ENCODE measurements at places on chromosomes 12 and 14.

DNA sequence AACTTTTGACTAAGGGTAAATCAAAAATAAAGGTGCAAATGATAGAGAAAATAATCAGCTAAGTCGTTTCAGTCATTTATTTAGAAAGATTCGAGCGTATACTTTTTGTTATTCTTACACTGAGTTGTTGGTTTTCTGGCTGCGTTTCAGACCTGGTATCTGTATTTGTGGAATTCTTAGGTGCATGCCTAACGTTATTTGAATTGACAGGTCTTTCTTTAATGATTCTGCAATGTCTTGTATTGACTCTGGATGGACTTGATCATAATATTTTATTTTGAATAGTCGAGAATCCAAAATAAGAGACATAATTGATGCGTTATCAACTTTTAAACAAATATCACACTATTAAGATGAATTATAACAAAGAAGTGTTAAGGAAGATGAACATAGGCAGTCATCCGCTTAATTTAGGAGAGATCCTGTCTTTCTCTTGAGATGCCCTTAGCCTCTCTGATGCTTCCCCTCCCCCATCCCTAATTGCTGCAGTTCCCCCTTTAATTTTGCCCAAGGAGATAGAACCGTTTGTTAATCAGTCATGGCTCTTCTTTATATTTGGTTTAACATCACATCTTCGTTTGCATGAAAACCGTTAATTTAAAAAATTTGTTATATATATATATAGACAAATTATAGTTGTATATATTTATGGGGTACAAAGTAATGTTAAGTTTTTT, 1.8 kb downstream of the ALX1 start:
- DNase-seq, result no peak

DNA sequence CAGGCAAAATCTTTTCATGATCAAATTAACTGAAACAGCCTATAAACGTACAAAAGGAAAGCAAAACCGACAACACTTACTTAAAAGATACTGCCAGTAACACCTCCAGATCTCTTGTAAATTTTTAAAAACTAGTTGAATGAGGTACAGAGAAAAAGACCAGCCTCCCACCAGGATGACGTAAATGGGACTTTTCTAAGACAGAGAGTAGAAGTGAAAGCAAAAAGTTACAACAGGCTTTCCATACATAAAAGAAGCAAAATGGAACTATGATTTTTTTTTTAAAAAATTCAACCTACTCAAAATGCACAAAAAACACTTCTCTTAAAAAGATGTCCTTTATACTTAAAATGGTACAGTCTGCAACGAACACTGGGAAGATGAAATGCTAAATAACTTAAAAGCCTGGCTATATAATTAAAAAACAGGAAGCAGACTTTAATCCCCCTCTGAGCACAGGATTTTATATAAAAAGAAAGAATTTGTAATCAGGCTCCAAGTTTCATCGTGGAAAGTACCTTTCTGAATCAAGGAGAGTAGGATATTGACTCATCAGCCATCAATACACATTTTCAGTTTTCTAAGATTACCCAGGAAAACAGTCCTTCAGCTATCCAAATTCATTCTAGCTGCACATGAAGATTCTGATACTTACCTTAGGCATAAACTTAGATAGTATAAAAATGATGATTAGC, 14.2 kb upstream of the MYO1A start:
- DNase-seq, result no peak

DNA sequence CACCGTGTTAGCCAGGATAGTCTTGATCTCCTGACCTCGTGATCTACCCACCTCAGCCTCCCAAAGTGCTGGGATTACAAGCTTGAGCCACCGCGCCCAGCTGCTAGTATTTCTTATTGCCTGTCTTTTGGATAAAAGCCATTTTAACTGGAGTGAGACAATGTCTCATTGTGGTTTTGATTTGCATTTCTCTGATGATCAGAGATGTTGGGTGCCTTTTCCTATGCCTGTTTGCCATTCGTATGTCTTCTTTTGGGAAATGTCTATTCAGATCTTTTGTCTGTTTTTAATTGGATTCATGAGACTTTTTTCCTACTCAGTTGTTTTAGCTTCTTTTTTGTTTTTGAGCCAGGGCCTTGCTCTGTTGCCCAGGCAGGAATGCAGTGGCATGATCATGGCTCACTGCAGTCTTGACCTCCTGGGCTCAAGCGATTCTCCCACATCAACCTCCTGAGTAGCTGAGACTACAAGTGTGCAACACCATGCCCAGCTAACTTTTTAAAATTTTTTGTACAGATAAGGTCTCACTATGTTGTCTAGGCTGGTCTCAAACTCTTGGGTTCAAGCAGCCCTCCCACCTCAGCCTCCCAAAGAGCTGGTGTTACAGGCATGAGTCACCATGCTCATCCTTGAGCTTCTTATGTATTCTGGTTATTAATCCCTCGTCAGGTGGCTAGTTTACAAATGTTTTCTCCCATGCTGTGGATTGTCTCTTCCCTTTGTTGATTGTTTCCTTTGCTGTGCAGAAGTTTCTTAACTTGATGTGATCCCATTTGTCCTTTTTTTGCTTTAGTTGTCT, 65.9 kb downstream of the ACACB start:
- peak; percentile 53 for DNase-seq

- DNase-seq, result no peak
Measured at GRCh38 chr14:68343534-68344118, 449.2 kb downstream of the ZFP36L1 start.

DNA sequence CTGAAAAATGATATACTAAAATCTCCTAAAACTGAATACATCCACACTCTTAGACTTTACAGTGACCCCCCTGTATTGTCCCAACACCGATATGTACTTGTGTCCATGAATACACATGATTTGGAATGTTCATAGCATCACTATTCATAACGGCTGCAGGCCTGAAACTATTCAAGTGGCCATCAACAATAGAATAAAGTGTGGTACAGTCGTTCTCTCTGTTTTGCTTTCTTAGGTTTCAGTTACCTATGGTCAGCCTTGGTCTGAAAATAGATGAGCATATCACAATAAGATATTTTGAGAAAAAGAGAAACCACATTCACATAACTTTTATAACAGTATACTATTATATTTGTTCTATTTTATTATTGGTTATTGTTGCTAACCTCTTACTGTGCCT, 150.6 kb downstream of the ASCL4 start:
- DNase-seq, result no peak

- no peak for DNase-seq
Measured at GRCh38 chr12:112480931-112481330, 62.2 kb downstream of the PTPN11 start.

DNA sequence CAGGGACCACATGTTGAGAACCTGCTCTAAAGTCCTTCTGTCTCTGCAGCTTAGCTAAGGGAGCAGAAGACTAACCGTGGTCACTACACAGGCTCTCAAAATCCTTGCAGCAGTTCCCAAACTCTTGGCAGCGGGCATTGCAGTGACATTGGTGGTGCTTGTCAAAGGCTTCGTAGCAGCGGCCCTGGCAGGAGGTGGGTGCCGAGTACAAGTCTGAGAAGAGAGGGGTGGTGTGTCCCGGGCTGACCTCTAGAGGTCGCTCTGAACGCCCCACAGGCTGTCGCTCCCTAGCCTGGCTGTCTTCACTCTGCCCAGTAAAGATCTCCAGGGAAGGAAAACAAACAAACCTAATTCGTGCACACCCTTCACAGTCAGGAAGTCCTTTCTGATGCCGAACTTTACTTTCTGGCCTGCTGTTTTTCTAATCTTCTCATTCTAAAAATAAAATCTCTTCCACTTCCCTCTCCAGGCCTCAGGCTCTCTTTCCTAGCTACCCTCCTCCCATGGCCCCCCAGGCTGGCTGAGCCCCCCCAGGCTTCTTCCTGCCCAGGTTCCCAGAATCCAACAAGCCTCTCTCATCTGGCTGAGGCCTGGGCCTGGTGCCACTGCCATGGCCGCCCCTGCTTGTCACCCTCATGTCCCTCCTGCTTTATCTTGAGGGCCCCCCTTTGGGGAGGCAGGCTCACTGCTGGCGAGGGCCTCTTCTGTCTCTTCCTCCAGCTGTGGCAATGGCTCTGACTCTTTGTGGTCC, 7.7 kb downstream of the ENDOU start:
- peak; percentile 89 for DNase-seq

- no peak for DNase-seq
Measured at GRCh38 chr14:21322716-21323115, 42.8 kb downstream of the RPGRIP1 start.

- DNase-seq, result no peak
Measured at GRCh38 chr12:89210277-89210676, 142.0 kb downstream of the DUSP6 start.

DNA sequence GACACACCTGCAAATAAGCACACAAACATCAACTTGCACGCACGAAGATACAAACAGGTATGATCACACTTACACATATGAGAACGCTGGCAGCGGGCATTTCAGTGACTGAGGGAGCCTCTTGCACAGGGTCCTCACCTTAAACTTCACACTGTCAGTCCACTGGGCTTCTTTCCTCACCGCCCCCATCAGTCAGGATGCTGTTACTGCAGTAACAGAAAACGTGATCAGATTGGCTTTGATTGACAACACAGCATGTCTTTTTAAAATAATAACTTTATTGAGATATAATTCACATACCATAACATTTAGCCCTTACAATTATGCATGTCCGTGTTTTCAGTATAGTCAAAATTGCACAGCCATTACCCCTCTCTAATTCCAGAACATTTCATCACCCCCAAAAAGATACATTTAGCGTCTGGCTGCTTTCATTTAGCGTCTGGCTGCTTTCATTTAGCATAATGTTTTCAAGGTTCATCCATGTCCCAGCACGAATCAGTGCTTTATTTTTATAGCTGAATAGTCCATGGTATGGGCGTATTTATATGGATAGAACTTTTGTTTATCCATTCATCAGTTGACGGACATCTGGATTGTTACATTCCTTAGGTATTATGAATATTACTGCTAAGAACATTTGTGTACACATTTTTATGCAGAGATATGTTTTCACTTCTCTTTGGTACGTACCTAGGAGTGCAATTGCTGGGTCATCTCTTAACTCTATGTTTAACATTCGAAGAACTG, 8.4 kb downstream of the CCDC197 start:
- no peak for DNase-seq

- DNase-seq, result no peak
Measured at GRCh38 chr12:132437943-132438700, 51.8 kb upstream of the FBRSL1 start.

- no peak for DNase-seq
Measured at GRCh38 chr12:41731061-41731460, 413.6 kb downstream of the GXYLT1 start.

GRCh38 chr14:71739273-71739990, 192.8 kb upstream of the RGS6 start:
- DNase-seq, result no peak

DNA sequence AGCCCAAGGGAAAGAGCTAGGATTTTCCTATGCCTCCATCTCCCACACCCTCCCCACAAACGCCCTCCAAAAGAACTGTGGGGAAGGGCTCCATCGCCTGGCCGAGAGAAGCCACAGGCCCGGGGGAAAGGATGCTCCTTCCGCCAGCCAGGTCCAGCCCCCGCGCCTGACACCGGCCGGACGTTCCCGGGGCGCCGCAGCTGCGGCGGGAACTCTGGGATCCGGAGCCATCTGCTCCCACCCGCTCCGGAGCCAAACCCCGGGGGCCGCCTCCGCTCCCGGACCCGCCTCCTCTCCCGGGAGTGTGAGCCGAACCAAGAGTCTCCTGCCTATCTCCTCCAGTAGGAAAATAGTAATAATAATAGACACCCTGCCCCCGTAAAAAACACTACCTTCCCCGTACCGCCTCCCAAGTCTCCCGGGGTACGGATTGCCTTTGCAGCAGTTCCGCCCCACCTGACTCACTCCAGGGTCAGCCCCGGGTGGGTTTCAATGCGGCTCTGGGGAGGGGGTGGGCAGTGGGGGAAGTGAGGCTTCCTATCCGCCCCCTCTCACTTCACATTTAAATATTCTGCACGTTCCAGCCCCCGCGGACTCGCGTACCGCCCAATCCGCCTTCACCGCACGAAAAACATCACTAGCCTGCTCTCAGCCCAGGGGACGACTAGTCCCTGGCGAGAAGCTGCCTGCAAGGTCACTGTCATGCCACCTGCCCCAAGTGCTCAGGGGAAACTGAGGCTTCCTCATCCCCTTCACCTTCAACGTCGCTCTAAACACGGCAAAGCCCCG, 2.4 kb downstream of the AGAP2 start:
- DNase-seq, result no peak

DNA sequence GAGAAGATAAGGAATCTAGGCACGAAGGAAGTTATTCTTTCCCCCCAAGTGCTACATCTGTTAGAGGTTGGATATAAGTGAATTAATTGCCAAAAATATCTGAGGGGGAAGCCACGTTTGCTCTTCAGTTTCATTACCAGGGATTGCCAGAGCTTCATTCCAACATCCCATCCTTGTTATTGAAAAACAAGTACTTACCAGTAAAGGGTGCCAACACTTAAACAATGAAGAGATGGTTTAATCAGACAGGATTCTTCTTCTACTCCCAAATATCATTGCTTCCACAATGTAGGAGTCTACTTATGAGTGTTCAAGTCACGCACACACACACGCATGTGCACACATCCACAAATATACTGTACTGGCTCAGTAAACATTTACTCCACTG, 312.4 kb downstream of the RPAP3 start:
- no peak for DNase-seq

- no peak for DNase-seq
Measured at GRCh38 chr14:99263564-99264330, 8.2 kb downstream of the BCL11B start.

GRCh38 chr12:25521625-25522256, 31.3 kb downstream of the LMNTD1 start:
- DNase-seq, result no peak

DNA sequence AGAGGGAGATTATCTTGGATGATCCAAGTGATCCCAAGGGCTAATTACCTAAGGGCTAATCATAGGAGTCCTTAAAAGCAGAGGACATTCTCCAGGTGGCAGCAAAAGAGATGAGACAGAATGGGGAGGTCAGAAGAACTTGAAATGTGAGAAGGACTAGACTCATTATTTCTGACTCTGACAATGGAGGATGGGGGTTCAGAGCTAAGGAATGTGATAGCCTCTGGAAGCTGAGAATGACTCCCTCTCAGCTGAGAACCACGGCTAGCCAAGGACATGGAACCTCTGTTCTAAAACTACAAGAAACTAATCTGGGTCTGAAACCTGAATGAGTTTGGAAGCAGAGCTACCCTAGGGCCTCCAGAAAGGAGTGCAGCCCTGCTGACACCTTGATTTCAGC, 35.6 kb upstream of the ANKS1B start:
- no peak for DNase-seq

DNA sequence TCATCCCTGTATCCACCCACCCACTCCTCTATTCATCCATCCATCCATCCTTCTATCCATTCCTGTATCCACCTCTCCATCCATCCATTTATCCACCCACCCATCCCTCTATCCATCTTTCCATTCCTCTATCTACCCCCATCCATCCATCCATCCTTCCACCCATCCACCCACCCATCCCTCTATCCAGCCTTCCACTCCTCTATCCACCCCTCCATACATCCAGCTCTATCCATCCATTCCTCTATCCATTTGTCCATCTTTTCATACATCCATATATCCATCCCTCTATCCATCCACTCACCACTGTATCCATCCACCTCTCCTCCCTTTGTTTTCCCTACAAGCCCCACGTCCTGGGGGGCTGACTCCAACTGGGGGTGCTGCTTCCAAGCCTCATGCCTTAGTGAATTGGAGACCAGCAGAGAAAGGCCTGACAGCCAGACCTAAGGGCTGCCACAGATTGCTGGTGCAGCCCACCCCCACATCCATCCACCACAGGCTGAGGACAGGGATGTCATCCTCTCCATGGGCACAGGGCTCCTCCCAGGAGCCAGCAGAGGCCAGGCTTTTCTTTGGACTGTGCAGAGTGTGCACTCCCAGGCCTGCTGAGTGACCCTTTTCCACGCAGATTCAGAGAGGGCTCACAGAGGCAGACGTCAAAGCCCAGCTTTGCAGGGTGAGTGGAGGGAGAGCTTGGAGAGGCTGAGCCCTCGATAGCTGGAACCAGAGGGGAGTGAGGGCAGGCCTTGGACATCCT, 18.9 kb upstream of the GPR132 start:
- no peak for DNase-seq
